ENCODE measurements at places on chromosomes 16 and 17.
A peak's percentile ranks its signal among the peaks of the same experiment; 100 is the strongest.

DNA sequence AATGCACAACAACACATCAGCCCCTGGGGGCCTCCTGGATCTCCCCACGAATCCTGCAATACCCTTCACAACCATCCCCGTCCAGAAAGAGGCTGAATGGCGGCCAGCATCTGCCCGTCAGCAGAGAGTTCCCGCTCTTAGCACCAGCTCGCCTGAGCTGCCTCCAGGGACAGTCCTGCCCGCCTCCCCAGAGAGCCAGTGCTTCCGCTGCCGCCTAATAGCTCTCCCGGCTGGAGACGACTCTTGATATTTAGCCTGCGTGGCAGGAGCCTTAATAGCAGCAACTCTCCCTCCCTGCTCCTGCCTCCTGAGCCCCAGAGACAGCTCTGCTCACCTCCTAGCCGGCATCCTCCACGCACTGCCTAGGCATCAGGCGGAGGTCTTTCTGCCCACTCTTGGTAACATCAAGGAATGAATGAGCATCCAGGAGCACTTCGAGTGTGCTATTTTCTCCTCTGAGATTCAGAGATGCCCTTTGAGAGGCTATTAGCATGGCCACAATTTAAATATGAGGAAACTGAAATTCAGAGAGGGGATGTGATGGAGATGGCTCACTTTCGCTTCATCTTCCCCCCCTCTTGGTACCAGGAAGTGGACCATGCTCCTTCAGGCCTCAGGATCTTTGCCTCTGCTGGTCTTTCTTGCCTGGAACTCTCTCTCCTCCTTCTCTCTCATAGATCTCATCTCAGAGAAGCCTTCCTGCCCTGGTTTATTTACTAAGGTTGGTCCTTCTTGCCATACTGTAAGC, 67.9 kb downstream of the RAI1 start:
- DNase-seq, result no peak

DNA sequence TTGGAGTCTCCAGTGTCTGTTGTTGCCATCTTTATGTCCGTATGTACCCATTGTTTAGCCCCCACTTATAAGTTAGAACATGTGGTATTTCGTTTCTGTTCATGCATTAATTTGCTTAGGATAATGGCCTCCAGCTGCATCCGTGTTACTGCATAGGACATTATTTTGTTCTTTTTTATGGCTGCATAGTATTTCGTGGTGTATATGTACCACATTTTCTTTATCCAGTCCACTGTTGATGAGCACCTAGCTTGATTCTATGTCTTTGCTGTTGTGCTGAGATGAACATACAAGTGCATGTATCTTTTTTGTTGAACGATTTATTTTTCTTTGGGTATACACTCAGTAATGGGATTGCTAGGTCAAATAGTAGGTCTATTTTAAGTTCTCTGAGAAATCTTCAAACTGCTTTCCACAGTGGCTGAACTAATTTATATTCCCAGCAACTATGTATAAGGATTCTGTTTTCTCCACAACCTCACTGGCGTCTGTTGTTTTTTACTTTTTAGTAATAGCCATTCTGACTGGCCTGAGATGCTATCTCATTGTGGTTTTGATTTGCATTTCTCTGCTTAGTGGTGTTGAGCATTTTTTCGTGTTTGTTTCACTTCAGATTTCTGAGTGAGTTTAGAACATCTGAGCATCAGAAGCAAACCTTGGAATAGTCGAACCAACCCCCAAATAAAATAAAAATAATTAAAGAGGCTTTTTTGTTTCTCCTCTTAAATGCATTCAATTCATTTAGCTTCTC, 304.7 kb downstream of the ZFHX3 start:
- DNase-seq, result no peak

DNA sequence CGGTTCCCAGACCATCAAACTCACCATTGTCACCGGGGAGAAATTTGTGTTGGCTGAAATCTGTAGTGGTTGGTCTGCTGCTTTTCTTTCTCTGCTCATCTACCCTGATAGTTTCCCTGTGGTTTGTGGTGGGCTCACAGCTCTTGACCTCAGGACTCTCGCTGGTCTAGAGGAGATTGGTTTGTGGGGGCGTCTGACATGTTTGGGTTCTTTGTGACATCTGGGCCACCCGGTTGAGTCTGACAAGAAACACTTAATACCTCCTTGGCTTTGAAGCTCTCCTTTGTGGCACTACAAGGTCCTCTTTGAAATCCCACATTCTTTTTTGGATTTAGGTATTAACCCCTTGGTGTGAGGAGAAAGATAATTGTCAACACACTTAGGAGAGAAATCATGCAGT, 662.0 kb downstream of the WWOX start:
- DNase-seq, result peak; percentile 35

GRCh38 chr16:15899538-15900100, 11.2 kb upstream of the CEP20 start:
- DNase-seq, result no peak

DNA sequence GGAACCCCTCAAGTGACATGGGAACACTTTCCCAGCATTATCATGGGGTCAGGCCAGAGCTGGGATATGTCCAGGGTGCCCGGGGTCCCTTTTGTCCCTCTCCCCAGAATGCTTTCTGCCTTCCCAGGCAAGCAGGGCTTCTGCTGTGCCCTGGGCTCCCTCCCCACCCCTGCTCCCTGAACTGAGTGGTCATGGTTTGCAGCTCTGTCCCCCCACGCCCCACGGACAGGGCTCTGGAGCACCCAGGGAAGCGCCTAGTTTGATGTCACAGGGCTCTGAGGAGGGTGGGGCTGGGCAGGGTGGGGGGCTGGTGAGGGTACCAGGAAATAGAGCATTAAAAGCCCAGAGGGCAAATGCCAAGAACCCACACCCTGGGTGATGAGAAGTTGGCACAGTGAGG, 92.3 kb downstream of the CCDC182 start:
- no peak for DNase-seq

DNA sequence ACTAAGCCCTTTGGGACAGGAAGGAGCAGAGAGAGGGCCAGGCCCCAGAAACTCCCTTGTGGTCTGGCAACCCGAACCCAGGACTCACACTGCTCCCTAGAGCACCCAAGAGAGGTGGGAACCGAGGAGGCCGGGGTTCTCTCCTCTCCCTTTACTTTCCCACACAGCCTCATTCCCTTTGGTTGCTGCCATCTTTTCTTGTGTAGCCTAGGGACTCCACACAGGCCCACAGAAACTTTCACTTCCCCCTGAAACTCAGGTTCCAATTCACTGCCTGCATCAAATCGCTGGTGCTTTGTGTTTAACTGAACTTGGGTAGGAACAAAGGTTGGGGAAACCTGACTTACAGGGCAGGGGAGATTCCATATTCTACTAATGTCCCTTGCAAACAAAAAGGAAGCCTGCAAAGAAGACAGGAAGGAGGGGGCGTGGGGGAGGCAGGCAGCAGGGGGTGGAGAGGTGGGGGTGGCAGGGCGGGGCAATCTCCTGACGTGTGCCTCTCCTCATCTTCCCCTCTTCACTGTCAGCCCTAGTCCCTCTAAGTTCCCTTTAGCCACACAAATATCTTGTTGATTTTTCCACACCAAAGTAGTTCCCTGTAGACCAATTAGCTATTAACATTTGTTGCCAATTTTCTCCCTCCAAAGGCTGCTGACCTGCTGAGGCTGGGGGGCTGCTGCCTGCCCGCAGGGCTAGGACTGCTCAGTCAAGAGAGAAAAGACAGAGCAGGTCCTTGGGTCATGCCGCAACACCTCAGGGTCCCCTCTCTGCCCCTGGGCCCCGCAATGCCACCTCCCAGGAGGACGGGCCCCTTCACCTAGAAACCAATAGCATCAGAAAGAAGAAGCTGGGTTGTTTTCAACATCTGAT, 8.0 kb downstream of the ST3GAL2 start:
- DNase-seq, result no peak

DNA sequence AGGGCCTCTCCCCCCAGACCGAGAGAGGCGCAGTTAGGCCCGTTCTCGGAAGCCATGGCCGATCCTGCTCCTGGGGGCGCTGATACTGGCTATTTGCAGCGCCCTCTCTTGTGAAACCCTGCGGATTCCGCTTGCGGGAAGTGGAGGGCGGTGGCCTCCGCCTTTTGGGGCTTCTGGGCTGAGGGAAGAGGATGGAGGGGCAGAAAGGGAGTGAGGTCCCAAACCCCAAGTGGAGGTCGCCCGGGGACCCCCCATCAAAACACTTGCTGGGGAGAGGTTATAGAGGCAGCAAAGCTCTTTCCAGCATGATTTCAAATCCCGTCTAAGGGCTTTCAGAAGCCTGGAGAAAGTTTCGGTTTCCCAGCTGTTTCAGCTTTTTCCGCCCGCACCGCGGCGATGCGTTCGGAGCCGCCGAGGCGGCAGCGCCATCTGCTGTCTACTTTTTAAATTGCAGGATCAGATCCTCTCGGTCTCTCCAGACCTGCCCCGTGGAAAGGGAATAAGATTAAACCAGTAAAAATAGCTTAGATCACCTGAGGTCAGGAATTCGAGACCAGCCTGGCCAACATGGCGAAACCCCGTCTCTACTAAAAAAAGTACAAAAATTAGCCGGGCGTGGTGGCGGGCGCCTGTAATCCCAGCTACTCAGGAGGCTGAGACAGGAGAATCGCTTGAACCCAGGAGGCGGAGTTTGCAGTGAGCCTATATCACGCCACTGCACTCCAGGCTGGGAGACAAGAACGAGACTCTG, 15.8 kb downstream of the SNX20 start:
- peak; percentile 71 for DNase-seq

- DNase-seq, result peak; percentile 42
These were observed 428 bp downstream of the SGSM2 start for GRCh38 chr17:2337544-2338314.

DNA sequence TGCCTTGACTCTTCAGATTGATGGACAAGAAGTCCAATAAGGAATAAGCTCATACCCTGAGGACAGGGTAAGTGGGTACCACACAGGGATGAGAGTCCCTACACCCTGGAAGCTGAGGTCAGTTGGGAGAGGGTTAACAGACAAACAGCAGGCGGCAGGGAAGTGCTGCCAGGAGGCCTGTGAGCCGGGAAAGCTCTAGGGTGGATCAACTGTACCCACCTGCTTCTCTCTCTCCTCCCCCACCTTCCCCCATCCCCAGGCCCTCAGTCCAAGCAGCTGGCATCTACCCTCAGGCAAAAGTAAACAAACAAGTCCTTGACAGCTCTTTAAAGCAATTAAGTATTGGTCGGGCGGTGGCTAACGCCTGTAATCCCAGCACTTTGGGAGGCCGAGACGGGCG, 20.7 kb upstream of the MYLK3 start:
- DNase-seq, result no peak

- no peak for DNase-seq
These were observed 14.8 kb upstream of the NUDT16L1 start for GRCh38 chr16:4678596-4678995.

- DNase-seq, result peak; percentile 40
These were observed at the start of gene PIK3R5 for GRCh38 chr17:8965394-8966168. TSS of gene PIK3R5 (minus strand) at chr17:8965707. CDS start at chr17:8911494, 54,213 bp downstream.

- no peak for DNase-seq
These were observed 1.9 kb downstream of the PLEKHH3 start for GRCh38 chr17:42674755-42675347.

DNA sequence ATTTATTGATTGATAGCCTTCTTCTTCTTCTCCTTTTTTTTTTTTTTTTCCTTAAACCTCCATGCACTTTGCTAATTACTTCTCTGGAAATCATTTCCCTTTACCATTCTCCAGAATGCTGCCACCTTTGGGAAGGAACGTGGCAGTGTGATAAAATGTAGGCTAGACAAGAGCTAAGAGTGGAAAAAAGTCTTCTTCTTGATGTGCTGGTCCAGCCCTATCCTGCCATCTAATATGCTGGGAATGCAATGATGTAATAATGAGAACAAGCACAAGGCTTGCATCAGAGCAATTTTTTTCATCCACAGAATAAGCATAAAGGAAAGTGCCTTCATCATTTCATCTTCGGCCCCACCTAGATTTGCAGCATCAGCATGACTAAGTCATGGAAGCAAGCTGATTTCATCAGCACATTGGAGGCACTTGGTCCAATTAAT, 128.7 kb upstream of the ZFHX3 start:
- DNase-seq, result no peak

- no peak for DNase-seq
These were observed 35.1 kb downstream of the MFSD11 start for GRCh38 chr17:76772842-76773525.

DNA sequence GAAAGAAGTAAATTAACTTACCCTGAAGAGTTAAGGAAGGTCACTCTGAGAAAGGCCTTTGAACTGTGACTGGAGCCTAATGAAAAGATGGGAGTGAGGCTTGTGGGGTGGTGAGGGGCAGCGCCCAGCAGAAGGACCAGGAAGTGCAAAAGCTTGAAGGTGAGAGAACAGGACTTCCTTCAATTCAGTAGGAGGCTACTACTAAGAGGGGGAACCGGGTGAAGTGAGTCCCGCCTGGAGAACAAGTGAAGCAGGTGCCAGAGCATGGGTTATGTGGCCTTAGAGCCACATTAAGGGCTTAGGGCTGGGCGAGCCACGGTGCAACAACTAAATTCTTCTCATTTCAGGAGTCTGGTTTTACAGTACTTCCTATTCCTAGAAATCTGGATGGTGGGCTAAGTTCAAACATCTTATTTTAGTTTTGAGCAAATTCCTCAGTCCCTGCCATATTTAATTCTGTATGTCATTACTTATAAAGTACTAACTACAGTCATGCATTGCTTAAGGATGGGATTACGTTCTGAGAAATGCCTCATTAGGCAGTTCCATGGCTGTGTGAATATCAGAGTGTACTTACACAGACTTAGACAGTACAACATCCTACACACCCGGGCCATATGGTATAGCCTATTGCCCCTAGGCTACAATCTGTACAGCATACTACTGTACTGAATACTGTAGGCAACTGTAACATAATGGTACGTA, 5.1 kb downstream of the CFAP20 start:
- no peak for DNase-seq

- no peak for DNase-seq
These were observed 44.9 kb downstream of the MEOX1 start for GRCh38 chr17:43616852-43617251.

DNA sequence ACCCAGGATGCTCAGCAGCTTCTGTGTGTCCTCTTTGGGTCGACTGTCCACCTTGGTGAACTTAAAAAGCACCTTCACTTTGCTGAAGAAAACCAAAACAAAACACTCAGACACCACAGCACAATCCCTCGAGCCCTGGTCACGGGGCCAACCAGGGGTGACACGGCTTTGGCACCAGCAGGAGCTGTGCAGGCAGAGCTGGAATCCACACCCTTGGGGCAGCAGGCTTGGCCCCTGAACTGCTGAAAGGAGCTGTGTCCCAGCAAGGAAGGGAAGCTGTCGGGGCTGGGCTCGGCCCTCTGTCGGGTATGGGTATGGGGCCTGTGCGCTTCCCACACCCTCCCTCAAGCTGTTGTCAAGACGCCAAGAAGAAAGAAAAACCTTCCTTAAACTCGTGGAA, 7.6 kb upstream of the PLD6 start:
- no peak for DNase-seq

DNA sequence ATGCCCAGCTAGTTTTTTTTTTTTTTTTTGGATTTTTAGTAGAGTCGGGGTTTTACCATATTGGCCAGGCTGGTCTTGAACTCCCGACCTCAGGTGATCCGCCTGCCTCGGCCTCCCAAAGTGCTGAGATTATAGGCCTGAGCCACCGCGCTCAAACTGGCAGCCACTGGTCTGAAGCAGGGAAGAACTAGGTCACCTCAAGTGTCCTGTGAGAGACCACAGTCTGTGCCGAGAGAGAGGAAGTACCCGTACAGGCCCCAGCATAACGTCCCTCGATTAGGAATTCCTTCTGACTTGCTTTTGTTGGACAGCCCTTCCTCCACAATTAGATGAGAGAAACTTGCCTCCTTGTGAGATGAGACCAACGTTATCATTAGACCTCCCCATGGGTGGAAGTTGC, 13.7 kb upstream of the CD300E start:
- no peak for DNase-seq

GRCh38 chr17:36978810-36979564, 30.2 kb downstream of the AATF start:
- peak; percentile 9 for DNase-seq

- no peak for DNase-seq
These were observed 2.3 kb downstream of the TP53 start for GRCh38 chr17:7684851-7685532.

Measured in neuronal stem cell (in vitro differentiated cells).